ENCODE measurements at places on chromosomes 12 and 14.
A peak's percentile ranks its signal among the peaks of the same experiment; 100 is the strongest.

GRCh38 chr14:22737052-22737451 is 29.4 kb upstream of the OXA1L start:
- DNase-seq, result peak; percentile 40

GRCh38 chr14:97866664-97867063 is 1069.5 kb downstream of the VRK1 start:
- DNase-seq, result no peak

DNA sequence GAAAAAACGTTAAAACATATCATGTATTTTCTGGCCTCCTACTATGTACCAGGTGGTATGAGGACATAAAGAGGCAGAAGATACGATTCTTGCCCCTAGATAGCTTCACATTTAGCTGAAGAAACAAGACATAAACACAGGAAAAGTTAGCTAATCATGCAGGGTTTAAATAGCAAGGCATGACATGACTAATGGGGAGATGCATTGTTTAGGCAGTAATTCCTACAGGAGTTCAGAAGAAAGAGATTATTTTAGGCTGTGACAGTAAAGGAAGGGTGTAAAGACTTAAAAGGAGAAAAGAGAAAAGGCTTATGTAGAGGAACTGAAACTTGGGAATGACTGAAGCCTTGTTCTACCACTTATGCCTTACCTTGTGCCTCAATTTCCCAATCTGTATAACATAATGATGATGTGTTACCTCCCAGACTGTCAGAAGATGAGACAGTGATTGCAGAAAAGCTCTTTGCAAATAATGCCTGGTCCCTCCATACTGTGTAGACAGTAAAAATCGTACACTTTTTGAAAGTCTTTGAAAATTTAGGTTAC is 44.4 kb downstream of the PRKCH start:
- no peak for DNase-seq

GRCh38 chr12:112823582-112824149 is 32.1 kb downstream of the RPH3A start:
- DNase-seq, result no peak

GRCh38 chr12:126385785-126386184 is 1320.5 kb downstream of the AACS start:
- DNase-seq, result no peak

DNA sequence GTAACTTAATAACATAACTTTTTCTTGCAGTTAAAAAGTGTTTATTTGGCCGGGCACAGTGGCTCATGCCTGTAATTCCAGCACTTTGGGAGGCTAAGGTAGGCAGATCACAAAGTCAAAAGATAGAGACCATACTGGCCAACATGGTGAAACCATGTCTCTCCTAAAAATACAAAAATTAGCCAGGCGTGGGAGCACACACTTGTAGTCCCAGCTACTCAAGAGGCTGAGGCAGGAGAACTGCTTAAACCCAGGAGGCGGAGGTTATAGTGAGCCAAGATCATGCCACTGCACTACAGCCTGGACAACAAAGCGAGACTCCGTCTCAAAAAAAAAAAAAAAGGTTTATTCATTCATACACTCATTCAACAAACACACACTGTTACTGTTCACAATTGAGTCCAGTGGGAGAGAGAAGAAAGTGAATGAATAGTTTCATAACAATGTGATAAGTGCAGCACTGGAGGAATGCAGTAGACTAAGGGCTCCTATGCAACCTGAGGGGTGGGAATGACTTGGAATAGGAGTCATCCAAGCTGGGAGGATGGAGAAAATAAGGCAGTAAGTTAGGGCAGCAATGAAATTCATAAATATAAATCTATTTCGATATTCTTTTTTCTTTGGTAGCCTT is 19.8 kb downstream of the DAD1 start:
- DNase-seq, result no peak

GRCh38 chr14:96811985-96812667 is 14.9 kb downstream of the VRK1 start:
- no peak for DNase-seq

- DNase-seq, result no peak
These were observed 14.0 kb downstream of the ULK1 start for GRCh38 chr12:131908092-131909080.

DNA sequence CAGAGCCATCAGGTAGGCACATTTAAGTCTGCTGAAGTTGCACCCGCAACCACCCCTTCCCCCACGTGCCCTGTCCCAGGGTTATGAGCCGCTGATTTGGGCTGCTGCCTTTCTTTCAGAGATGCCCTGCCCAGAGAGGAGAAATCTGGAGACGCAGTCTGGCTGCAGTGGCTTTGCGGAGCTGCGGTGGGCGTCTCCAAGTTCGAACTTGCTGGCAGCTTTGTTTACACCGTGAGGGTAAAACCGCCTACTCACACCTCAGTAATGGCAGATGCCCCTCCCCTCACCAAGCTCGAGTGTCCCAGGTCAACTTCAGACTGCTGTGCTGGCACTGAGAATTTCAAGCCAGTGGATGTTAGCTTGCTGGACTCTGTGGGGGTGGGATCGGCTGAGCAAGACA is 14.7 kb downstream of the PTCSC3 start:
- DNase-seq, result no peak

- DNase-seq, result no peak
These were observed 68.1 kb downstream of the ETV6 start for GRCh38 chr12:11717519-11717961.

Data from activated CD8-positive, alpha-beta T cell treated with anti-CD3 and anti-CD28 coated beads, Interleukin-2, amount 10 ng/mL, durations not matched to agents 7 days and 5 days (primary cell).